Activated CD4-positive, CD25-positive, alpha-beta regulatory T cell (primary cell): ENCODE measurements at places on chromosomes 5 and 9.

DNA sequence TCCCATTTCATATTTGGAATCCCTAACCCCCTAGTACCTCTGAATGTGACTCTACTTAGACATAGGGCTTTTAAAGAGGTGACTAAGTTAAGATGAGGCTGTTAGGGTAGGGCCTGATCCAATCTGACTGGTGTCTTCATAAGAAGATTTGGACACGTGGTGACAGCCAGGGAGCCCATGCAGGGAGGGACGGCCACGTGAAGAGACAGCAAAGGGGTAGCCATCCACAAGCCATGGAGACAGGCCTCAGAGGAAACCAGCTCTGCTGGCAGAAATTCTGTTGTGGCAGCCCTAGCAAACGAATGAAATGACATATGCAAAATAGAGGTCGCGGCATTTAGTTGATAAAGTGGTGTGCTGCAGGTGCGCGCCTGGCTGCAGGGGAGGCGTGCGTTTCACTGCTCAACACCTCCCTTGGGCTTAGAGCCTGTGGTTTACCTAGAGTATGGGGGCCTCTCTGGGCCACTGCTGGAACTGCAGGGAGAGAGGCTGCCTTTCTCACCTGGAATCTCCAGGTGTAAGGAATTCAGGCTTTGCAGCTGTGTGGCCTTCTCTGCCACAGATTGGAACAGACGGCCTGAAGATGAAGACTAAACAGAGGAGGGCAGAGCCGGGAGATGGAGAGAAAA is 7.1 kb upstream of the AFAP1L1 start:
- no peak for DNase-seq

DNA sequence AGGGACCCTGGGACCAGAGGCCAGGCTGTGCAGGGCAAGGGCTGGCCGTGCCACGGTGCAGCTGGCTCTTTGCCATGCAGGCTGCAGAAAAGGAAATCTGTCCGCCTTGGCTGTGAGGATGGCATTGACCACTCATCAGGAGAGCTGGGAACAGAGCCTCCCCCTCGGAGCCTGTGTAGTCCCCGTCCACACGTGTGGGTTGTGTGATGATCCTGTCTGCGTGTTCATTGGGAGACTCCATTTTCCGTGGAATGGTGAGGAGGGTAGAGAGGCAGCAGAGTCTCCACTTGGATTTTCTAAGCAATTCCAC is 47.7 kb downstream of the EHMT1 start:
- no peak for DNase-seq

DNA sequence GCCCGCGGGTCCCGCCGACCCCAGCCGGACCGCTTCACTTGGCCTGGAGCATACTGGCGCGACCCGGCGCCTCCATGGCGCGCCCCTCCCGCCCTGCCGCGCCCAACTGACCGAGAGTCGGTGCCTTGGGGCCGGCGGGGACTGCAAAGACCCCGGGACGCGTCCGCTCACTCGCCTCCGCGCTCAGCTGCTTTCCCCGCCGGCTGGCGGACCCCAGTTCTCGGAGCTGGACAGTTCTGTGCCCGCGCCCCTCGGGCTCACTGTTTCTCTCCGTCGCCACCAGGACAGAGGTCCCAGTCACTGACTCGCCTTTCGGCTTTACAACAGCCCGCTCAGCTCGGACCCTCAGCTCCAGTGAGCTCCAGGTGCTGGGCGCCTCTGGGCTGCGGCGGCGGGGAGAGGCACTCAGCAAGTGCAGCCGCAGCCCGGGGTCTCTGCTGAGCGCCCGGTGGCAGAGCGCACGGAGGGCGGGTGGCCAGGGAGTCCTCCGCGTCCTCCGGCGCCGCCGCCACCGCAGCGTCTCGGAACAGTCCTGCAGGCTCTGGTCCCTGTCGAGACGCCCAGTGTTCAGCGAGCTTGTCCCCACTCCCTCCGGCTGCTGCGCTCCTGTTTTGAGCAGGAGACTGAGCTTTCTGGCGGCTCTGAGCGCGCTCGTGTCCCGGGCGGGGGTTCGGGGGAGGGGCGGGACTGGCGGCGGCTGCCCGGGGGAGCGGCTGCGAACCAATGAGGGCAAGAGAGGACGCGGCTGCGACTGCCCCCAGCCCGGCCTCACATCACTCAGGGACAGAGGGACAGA is at the start of gene SMIM32:
Gene SMIM32 (minus strand): TSS at position 637 of the 796 bp plus-strand sequence. CDS start 638 bp downstream, outside the sequence.
- DNase-seq: no peak

GRCh38 chr5:128974567-128974966 is 9.3 kb downstream of the SLC27A6 start:
- no peak for DNase-seq

DNA sequence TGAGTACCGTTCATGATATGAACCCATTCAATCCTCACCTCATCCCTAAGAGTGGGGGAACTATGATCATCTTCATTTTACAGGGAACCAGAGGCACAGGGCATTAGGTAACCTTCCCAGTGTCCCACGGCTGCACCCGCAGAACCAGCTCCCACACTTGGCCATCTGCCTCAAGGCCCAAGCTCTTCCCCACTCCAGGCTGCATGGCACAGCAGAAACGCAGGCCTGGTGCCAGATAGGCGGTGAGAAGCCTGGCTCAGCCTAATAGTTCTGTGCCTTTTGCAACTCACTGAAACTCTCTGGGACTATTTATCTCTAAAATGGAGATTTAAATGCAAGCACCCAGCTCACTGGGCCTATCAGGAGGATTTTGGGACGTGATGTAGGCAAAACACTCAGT is 90.8 kb upstream of the ZNF618 start:
- DNase-seq: no peak

- DNase-seq: no peak
These were observed 315.6 kb downstream of the ZSWIM6 start for GRCh38 chr5:61647672-61648071.

GRCh38 chr5:35659556-35659955 is 41.9 kb downstream of the SPEF2 start:
- no peak for DNase-seq

DNA sequence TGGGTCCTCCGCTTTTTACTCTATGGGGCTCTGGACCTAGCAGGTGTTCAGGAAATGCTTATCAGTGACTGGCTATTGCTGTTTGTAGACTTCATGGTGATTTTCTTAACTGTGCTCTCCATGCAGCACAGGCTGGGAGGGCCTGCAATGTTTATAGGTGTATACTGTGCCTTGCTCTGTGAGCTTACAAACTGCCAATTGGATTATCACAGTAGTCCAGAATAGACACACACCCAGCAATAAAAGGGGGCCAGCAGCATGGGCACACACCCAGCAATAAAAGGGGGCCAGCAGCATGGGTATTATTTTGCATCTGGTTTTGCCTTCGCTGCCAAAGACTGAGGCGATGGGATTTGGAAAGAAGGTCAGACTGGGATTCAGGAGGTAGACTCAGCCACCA is 100.0 kb downstream of the CRB2 start:
- no peak for DNase-seq

DNA sequence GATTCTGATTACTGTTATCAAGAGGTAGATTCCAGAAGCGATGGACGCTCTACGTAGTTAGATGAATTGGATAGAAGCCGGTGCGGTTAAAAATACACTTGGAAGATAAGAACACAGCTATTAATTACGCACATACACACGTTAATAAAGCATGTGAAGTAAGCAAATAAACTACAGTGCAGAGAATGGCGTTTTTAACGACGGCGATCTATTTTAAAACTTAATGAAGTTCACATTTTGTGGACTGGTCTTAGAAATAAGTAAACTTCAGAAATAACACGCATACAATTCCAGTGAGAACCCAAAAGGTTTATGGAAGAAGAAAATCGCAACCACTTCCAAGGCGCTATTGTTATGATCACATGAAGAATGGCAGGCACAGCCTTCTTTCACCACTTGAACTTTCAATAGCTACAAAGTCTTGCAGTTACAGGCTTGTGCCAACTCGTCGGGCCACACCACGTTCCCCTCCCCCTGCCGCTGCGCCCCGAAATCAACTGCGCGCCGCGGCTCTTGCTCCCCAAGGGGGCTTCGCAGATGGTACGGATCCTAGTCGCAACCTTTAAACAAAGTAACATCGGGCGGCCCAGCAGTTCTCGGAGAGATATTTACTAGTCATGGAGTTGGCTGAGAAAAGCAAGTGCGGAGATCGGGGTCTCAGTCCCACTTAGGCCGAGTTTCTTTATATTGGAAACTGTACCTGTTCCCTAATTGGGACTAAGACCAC is 866 bp upstream of the SEMA6A start:
- no peak for DNase-seq
